RCC 7860 (cell line): ENCODE measurements at places on chromosomes 7 and 10.
A peak's percentile ranks its signal among the peaks of the same experiment; 100 is the strongest.

- DNase-seq: no peak
Measured at GRCh38 chr10:108404155-108404554, 1239.6 kb upstream of the SORCS1 start.

DNA sequence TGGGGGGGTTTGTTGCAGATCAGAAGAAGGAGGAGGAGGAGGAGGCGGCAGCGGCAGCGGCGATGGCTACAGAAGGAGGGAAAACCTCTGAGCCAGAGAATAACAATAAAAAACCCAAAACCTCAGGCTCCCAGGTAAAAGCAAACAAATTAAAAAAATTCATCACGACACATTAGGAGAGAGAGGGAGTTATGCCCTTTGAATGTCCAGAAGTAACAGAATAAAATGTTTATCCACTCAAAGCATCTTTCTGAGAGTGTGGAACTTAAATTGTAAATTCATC is 717 bp downstream of the SP4 start:
- DNase-seq: no peak

- no peak for DNase-seq
Measured at GRCh38 chr10:15718694-15719048, 1.1 kb downstream of the ITGA8 start.

DNA sequence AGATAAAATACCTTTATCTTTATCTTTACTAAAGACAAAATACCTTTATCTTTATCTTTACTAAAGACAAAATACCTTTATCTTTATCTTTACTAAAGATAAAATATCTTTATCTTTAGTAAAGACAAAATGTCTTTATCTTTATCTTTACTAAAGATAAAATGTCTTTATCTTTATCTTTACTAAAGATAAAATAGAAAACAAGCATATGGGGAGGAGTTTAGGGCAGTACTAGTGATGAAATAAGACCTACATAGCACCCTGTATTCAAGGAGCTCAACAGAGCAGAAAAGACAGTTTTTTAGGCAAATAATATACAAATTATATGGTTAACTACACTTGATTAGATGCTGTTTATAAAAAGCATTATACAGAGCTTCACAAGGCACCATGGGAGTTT is 19.3 kb downstream of the ANKRD22 start:
- DNase-seq: no peak

GRCh38 chr10:84825330-84825729 is 496.9 kb downstream of the CCSER2 start:
- peak; percentile 26 for DNase-seq

DNA sequence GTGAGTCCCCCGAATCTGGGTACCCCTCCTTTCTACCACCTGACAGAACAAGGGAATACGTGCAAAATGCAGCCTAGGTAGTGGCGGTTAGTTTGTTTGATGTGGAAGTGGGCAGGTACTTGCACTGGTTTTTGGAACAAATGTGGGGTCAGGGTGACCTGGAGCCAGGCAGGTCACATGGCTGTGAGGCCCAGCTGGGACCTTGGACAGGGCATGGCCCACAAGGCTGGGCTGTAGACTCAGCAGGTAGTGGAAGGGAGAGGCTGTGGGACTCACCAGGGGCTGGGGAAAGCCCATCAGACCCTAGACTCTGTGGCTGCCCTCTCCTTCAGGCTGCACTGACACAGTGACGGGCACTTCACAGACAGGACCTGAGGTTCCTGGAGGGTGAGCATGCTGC is 159.9 kb upstream of the ADCY1 start:
- no peak for DNase-seq

GRCh38 chr7:31735991-31736982 is 49.3 kb downstream of the PPP1R17 start:
- peak; percentile 28 for DNase-seq

DNA sequence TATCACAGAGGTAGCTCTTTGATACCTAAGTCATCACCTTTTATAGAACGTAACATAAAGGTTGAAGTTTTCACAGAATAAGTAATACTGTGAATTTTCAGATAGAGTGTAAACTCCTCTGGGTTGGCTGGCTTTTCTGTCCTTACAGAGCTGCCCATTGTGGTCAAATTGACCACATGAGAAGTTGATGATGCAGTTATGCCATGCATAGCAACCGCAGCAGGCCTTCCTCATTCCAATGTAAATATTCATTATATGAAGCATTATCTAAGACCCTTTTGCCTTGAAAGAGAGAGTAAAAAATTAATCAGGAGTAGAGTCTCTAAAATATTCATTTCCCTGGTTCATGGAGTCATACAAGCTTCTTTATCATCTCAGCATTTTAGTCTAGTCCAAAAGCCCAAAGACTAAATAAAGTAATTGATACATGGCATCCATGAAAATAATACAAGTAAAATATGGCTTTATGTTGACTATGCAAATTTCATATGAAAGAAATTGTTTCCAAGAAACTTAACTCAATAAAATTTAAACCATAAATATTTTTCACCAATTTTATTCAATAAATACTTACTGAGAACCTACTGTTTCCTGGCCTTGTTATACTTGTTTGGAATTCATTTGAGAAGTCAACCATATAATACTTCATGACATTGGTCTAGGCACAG is 516.4 kb downstream of the PCDH15 start:
- peak; percentile 96 for DNase-seq

- DNase-seq: no peak
Measured at GRCh38 chr7:102460467-102460866, 4.2 kb downstream of the ALKBH4 start.

- DNase-seq: no peak
Measured at GRCh38 chr7:95263785-95264362, 60.5 kb downstream of the PON1 start.

DNA sequence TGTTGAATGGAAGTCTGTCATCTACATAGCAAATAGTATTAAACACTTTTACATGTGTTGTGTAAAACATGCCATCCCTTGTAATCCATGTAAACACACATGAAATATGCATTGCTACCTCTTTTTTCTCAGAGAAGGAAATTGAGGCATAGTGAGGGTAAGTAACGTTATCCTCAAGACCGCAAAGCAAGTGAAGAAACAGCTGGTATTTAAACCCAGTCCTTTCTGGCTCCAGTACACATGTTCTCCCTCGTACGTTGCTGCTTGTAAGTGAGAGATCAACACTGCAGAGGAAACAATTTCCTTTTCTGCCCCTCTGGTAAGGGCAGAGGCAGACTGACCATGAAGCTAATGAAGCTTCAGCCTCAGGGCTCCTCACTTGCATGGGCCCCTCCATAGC is 28.5 kb downstream of the MAP3K8 start:
- no peak for DNase-seq

GRCh38 chr10:97463363-97464132 is 17.6 kb downstream of the ZDHHC16 start:
- peak; percentile 49 for DNase-seq

DNA sequence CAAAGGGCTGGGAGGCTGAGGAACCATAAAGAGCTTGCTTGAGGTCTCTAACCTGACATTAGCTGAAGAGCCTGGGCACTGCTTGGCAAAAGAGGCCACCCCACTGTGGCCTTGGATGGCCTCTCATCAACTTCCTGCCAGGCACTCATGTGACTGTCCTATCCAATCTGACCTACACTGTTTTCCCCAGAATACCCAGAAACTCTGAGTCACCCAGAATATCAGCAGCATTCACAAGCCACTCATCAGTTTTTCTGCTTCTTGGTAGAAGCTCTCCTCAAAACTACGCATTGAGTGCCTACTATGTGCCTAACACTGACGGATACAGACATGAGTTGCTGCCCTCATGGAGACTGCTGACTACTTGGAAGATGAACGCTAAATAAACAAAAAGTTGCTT is 4.1 kb upstream of the NT5C2 start:
- peak; percentile 77 for DNase-seq

DNA sequence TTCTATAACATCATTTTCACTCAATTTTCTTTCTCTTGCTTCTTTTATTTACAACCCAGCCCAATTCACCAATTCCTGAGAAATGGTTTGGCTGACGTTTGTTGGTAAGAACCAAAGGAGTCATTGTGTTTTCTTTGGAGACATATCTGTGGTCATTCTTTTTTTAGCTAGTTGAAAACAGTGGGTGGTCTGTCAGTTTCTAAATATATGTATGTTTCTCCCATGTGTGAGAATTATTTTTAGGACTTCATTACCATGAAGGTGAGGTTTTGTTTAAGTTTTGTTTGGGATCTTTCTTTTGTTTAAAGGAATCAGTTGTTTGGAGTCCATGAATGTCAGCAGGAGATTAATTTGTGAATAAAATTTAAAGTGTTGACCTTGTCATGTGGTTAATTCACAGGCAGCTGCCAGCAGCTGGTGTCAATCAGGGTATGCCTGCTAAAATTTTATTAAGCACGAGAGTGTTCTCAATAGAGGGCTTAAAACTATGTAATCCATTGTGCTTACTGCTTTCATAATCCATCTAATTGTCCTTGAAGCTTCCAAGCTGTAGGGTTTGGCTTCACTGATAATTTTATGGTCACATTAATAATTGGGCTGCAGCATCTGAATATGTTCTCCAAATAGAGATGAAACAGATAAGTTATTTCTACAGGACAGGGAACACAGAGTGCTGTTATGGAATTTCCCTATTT is 38.7 kb downstream of the INSYN2A start:
- no peak for DNase-seq

DNA sequence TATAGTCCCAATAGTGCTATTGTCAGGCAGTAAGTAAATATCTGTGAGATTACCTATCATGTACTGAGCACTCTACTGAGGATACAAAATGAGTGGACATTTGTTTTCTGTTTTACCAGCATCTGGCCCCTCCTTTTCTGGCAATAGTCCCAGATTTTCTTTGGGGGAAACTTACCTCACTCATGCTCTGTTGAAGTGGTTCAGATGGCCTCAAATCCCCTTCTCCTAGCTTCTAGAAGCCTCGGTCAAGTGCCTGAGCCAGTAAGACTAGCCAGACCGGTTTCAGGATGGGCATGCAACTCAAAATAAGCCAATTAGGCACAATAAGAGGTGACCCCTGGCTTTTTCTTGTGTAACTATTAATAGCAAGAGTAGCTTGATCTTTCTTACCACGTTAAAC is 19.7 kb downstream of the TRDMT1 start:
- no peak for DNase-seq

GRCh38 chr10:62707810-62708209 is 96.7 kb upstream of the ADO start:
- no peak for DNase-seq

GRCh38 chr10:43884501-43885105 is 235.9 kb upstream of the ZNF32 start:
- DNase-seq: no peak

GRCh38 chr10:70190581-70190980 is 20.3 kb upstream of the SAR1A start:
- no peak for DNase-seq
